ENCODE measurements at places on chromosomes 4 and X.

- no peak for DNase-seq
These were observed 60.6 kb downstream of the CHRDL1 start for GRCh38 chrX:110734894-110735541.

DNA sequence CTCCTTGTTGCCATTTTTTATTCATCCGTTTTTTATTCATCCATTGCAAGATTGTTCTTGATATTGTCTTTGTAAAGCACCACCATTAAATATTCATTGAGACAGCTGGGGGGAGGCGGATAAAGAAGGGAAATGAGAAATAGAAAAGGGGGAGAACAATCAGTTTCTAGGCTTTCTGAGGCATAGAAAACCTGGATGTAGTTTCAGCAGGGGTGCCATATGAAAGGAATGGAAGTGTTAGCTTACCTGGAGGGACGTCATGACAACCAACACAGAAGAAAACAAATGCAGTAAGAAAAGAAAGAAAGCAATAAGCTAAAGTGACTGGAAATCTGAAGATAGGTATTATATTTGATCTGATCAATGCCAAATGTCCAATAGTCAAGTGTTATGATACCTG lies 276.1 kb downstream of the GASK1B start:
- no peak for DNase-seq

DNA sequence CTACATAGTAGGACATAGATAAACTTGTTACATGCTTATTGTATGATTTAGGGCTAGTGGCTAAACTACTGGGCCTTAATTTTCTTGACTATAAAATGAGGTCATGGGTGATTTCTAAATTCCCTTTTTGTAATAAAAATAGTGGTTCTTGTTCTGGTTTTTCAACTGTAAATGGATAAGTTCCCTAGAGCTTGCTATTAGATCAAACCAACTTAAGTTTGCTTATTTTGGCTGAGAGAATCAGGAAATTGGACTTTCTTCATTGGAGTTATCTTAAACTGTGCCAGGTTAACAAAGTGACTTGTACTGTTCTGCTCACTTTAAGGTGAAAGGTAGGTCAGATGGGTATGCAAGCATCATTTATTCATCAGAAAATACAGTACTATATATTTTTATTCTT lies 78.3 kb downstream of the PDLIM5 start:
- DNase-seq, result no peak

- no peak for DNase-seq
These were observed 85.0 kb upstream of the CPEB2 start for GRCh38 chr4:14917298-14917633.

DNA sequence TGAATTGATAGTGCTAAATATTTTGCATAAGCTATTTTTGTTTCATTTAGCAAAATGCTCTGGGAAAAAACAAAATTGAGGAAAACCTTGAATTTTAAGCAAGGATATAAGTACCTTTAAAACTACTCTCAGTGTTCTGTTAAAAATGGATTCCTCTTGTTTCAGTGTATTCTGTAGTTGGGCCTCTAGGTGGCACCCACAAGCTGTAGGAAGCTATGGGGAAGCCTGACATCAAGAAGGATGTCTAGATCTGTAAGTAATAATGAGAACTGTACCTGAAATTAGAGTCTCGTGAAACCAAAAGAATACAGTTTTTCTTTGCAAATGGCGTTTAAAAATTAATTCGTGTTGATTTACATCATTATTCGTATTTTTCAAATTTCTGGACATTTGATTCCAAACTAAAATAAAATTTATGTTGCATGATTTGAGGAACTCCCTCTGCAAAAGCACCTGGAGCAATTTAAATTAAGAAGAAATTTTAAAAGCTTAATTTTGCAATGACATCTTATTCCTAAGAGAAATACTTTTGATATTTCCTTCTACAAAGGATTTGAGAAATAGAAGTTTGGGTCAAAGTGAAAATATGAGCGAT lies 51.2 kb downstream of the TMPRSS11E start:
- peak; percentile 58 for DNase-seq

- DNase-seq, result no peak
These were observed 128.9 kb downstream of the SH3KBP1 start for GRCh38 chrX:19758539-19758938.

GRCh38 chr4:26131711-26132110 lies 189.1 kb upstream of the RBPJ start:
- no peak for DNase-seq

GRCh38 chrX:143632625-143633410 lies 3.1 kb downstream of the SLITRK4 start:
- no peak for DNase-seq

DNA sequence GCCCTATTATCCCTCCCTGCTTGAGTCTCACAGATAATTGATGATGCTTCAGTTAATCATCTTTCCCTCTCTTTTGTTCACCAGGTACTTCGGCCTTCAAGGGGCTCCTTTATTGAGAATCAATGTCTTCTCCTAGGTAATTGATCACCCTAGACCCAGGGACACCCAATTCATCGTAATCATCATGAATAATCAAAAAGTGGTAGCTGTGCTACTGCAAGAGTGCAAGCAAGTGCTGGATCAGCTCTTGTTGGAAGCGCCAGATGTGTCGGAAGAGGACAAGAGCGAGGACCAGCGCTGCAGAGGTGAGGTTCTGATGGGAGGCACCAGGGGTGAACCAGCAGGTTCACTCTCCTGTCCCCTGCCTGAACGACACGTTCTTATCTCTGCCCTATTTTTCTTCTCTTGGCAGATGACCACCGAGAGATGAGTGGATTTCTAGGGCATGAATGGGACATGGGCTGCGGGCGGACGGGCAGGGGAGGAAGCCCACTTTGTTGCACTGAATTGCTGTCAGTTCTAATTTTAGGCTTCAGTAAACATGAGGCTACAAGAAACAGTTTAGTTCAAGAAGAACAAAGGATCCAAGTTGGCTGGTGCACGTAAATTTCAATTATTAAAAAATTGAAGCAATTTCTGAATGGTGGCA lies 80.5 kb downstream of the ALPK1 start:
- DNase-seq, result peak; percentile 50

DNA sequence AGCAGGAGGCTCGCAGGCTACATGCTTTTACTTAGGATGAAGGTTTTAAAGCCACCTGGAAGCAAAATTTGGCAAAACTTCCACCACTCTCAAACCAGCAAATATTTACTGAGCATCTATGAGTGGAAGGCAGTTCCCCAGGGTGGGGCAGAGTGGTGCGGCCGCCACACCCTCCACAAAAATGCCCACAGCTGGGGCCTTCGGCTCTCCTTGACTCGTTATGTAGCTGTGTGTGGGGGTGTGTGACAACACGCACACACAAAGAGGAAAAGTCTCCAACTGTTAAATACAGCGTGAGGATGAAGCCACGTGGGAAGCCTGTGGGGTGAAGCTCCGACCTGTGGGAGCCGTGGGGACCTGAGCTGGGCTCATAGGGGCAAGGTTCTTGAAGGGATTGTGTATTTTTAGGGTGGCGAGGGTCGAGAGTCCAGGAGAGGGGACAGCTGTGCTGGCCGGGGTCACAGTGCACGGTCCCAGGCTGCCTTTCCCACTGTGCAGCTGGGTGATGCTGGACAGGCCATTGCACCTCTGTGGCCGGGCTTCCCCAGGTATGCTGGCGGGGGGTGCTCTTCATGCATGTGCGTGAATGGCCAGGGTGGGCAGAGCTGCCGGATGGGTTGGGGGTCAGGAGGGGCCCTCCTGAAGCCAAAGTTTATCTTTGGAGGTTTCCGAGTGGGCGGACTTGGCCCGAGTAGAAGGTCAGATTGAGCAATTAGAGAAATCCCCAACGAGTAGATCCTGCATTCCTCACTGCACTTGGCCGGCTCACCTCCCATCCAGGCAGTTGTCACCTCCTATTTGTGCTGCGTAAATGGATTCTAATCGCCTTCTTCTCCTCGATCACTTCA lies 25.4 kb downstream of the SORCS2 start:
- DNase-seq, result no peak

DNA sequence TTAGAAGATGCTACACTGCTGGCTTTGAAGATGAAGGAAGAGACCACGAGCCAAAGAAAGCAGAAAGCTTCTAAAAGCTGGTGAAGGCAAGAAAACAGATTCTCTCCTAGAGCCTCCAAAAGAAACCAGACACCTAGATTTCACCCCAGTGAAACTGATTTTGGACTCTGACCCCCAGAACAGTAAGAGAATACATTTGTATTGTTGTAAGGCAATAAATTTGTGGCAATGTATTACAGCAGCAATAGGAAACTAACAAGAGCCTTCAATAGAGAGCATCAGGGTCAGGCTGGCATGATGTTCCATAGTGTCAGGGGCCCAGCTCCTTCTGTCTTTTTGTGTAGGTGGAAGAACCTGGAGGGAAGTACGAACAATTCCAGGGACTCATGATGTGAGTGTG lies 6.0 kb upstream of the TEC start:
- no peak for DNase-seq

GRCh38 chrX:72041176-72041575 lies 90.5 kb downstream of the RTL5 start:
- no peak for DNase-seq

DNA sequence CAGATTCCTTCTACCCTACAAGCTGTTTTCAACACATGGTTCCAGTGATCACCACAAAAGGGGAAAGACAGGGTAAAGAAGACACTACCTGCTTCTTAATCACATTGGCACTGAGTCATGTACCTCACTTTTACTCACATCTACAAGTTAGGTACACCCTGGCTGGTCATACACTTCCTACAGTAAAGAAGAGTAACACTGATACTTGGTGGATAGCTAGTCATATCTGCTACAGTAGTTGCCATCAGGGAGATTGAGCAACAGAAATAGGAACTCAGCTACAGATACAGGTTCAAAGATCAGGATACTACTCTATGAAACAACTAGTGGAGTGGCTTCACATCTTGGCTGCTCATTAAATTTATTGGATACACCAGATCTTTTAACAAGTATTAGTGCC lies 105.4 kb upstream of the DIAPH2 start:
- DNase-seq, result no peak

- DNase-seq, result no peak
These were observed 255.1 kb downstream of the NPFFR2 start for GRCh38 chr4:72286910-72287309.

DNA sequence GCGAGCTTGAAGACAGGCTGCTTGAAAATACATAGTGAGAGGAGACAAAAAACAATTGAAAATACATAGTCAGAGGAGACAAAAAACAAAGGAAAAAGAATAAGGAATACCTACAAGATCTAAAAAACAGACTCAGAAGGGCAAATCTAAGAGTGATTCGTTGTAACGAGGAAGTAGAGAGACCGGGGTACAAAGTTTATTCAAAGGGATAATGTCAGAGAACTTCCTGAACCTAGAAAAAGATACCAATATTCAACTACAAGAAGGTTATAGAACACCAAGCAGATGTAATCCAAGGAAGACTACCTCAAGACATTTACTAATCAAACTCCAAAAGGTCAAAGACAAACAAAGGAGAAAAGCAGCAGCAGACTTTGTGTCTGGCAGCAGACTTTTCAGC lies 165.6 kb downstream of the NEK1 start:
- DNase-seq, result no peak

- DNase-seq, result no peak
These were observed 40.1 kb upstream of the PDK3 start for GRCh38 chrX:24424948-24425347.

DNA sequence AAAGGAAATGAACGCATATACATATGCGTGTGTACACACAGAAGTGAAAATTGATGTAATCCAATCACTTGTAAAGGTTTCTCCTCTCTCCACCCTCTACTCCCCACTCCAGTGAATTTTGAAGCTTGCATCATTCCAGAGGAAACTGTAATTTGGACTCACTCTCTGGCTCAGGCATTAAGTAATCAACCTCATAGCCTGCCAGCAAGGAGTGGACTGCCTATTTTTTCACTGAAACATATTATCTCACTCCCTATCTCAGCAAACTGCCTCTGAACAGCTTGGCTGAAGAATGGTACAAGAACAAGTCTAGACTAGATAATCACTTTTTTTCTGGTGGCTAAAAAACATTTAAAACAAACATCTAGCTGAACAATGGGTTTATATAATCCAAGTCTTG lies 124.2 kb downstream of the C4orf51 start:
- DNase-seq, result no peak

- no peak for DNase-seq
These were observed 715.4 kb downstream of the GRXCR1 start for GRCh38 chr4:43607827-43608461.

- no peak for DNase-seq
These were observed 274.5 kb downstream of the GPAT3 start for GRCh38 chr4:83810428-83810827.

DNA sequence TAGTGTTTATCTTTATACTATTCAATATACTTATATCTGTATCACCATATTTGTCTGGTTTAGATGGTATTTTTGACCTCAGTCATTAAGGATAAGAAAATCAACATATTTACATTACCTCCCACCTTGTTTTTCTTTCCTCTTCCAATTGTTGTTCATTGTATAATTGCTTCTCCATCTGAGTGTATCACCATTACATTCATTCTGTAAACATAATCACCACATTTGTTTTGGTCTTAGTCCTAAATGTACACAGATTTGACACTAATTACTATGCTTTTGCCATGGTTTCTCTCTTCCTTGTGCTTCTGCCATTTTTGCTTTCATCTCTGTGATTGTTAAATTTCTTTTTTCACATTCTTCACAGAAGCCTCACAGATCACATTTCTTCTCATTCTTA lies 12.7 kb downstream of the ARMCX6 start:
- DNase-seq, result no peak

- DNase-seq, result peak; percentile 86
These were observed at the start of gene RTL5 for GRCh38 chrX:72131317-72132294. Gene RTL5 (minus strand): TSS chrX:72131915.

GRCh38 chr4:27916452-27917184 lies 1056.0 kb downstream of the STIM2 start:
- DNase-seq, result peak; percentile 49

DNA sequence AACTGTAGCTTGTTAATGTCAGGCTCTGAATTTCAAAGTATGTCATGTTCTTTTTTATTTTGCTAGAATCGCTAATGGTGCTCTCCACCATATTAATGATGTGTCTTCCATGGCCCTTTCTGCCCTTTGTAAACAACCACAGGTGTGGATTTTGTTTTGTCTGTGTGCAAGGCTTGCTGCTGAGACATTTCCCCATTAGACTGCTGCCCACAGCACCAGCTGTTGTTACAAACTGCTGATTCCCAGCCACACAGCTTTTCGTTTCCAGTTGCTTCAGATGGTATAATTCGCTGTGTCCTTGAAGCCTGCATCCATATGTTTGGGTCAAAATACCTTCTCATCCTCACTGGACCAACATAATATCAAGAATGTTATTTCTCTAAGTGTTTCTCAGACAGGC lies 32.8 kb downstream of the KCNIP4 start:
- DNase-seq, result no peak

- DNase-seq, result no peak
These were observed 15.4 kb downstream of the AP1AR start for GRCh38 chr4:112247021-112247420.

- no peak for DNase-seq
These were observed 179.9 kb downstream of the KIT start for GRCh38 chr4:54837576-54838140.
